Activated naive CD8-positive, alpha-beta T cell treated with anti-CD3 and anti-CD28 coated beads, Interleukin-2, amount 50 U/mL, for 24 hours (primary cell): ENCODE measurements at places on chromosomes 12 and 14.

DNA sequence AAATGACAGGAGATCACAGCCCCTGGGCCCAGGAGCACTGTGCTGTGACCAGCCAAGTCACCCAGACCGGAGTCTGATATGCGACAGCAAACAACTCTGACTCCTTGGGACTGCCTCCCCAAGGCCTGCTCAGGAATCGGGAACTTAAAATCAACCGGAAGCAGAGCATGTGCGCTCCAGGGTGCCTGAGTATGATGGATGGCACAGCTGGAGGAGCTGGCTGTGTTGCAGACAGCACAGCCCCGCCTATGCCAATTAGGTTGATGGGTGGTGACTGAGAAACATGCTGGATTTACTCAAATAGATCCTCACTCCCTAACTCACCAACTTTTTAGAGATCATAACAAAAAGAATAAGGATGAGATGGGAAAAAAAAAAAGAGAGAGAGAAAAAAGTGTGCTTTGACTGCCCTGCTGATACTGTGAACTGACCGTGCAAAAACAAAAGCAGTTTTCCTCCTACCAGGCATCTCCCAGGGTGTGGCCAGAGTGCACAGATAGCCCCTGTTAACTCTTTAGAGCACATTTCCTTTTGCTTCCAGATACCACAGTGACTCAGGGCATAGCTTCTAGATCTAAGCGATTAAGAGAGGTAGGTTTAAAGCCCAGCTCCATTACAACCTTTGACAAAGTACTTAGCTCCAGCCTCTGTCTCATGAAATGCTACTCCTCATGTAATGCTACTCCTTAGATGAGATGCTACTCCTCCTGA lies 27.4 kb upstream of the STON2 start:
- peaks cover 30% of the 10 kb centered on the region for H3K27me3 ChIP-seq
- no peaks in the 10 kb centered on the region for H3K36me3 ChIP-seq
- H3K4me1 ChIP-seq = no peaks in the 10 kb centered on the region

GRCh38 chr14:70094631-70095030 lies 94.1 kb downstream of the SLC8A3 start:
- H3K4me1 ChIP-seq = no peaks in the 10 kb centered on the region
- H3K27ac ChIP-seq = no peak overlapping the region
- H3K36me3 ChIP-seq = no peaks in the 10 kb centered on the region
- peaks cover 26% of the 10 kb centered on the region for H3K27me3 ChIP-seq
- no peak overlapping the region for H3K4me3 ChIP-seq

DNA sequence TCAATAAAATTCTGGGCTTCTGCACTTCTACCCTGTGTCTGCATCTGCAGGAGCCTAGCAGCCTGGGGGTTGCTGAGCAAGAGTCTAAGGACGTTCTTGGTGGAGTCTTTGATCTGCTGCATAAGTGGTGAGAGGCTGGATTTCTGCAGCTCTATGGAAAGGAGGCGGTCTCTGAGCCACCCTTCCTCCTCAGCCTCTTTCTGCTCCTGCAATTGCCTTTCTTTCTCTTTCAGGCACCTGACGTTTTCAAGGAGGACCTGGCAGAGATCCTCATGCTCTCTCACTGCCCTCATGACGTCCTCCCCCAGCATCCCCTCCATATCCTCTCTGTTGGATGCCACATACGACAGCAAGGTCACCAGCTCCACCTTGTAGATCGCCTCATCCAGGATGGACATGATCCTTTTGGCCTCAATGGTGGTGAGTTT lies 13.6 kb upstream of the TPCN1 start:
- peaks cover 5% of the 10 kb centered on the region for H3K36me3 ChIP-seq
- no peak for DNase-seq
- peak overlapping the region; percentile 89 for H3K27ac ChIP-seq
- H3K4me1 ChIP-seq = peaks cover 61% of the 10 kb centered on the region

DNA sequence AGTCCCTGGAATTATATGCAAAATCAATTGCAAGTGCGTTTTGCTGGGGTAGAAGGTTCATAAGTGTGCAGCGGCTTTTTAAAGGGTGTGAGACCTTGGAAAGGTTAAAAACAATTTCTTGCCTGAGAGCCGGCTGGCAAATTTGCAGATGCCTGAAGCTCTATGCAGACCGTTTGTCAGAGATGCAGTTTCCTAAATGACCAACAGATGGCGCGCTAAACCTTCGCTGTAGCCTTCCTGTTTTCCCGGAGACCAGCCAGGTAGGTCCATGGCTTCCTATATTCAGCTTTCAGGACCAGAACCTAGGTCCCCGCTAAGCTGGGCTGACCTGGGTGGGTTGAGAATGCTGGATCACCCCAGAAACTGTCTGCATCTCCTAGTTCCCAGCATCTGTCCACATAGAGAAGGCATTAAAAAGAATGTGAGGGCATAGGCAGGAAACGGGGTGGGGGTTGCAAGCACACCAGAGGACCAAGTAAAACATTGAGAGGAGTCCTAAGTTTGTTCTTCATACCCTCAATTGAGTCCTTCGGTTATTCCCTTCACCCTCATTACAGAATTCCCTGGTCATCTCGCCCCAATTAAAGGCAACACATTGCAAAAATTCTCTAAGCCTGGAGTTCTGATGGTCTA lies 5.7 kb upstream of the NOS1 start:
- H3K4me3 ChIP-seq = no peak overlapping the region
- no peak overlapping the region for H3K27ac ChIP-seq
- DNase-seq = peak; percentile 66

- no peak for DNase-seq
- peaks cover 20% of the 10 kb centered on the region for H3K27me3 ChIP-seq
- H3K27ac ChIP-seq = no peak overlapping the region
- H3K4me3 ChIP-seq = no peak overlapping the region
- H3K36me3 ChIP-seq = no peaks in the 10 kb centered on the region
Measured at GRCh38 chr12:107219301-107219700, 126.0 kb upstream of the CRY1 start.

GRCh38 chr12:66080791-66081190 lies 49.8 kb downstream of the LLPH start:
- no peak overlapping the region for H3K27ac ChIP-seq
- no peaks in the 10 kb centered on the region for H3K4me1 ChIP-seq
- no peak overlapping the region for H3K4me3 ChIP-seq
- no peak for DNase-seq

DNA sequence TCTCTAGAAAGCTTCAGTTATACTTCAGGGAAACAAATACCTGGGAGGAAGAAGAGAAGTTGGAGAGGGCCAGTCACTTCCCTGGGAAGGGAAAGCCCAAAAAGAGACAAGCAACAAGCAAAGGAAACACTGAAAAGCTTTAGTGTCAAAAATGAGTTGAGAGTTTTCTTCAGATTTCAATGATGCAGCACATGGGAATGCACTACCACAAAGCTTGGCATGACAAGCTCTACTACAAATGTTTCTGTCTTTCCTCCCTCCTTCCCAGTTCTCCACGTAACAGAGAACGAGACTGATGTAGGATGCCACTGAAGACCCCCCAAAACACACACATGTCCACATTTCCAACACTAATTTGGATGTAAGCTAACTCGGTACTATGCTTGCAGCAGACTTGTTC lies 26.8 kb upstream of the ADAMTS20 start:
- H3K4me3 ChIP-seq = no peak overlapping the region
- no peak for DNase-seq
- H3K27me3 ChIP-seq = peaks cover 3% of the 10 kb centered on the region
- no peaks in the 10 kb centered on the region for H3K4me1 ChIP-seq
- no peak overlapping the region for H3K27ac ChIP-seq

DNA sequence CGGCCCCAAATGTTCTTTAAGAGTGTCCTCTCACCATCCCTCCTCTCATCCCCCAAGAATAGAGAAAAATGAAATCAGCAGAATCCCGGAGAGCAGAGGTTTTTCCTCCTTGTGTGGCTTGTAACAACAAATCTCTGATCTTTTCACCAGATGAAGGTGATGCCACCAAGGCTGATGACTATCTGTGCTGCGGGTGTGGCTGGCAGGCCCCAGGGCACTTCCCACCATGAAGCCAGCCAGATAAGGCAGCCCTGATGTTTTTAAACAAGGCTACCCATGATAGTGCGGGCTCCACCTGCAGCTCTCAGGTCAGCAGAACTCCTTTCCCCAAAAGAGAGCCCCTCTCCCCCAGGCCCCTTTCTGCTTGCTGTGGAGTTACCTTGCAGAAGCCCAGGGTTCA lies 58.0 kb upstream of the PARP11 start:
- H3K27me3 ChIP-seq = peaks cover 2% of the 10 kb centered on the region
- H3K27ac ChIP-seq = no peak overlapping the region
- no peaks in the 10 kb centered on the region for H3K36me3 ChIP-seq
- no peak overlapping the region for H3K4me3 ChIP-seq
- no peak for DNase-seq

GRCh38 chr12:8886502-8887284 lies 27.6 kb upstream of the PHC1 start:
- no peak overlapping the region for H3K27ac ChIP-seq
- H3K27me3 ChIP-seq = no peaks in the 10 kb centered on the region
- H3K4me3 ChIP-seq = no peak overlapping the region
- H3K4me1 ChIP-seq = peaks cover 5% of the 10 kb centered on the region
- H3K36me3 ChIP-seq = no peaks in the 10 kb centered on the region

- H3K4me1 ChIP-seq = peaks cover 9% of the 10 kb centered on the region
- H3K27ac ChIP-seq = no peak overlapping the region
- H3K27me3 ChIP-seq = no peaks in the 10 kb centered on the region
- H3K4me3 ChIP-seq = no peak overlapping the region
Measured at GRCh38 chr12:92226071-92226661, 80.5 kb upstream of the BTG1 start.

- DNase-seq = no peak
- no peaks in the 10 kb centered on the region for H3K4me1 ChIP-seq
- no peaks in the 10 kb centered on the region for H3K36me3 ChIP-seq
- H3K27me3 ChIP-seq = peaks cover 7% of the 10 kb centered on the region
- no peak overlapping the region for H3K27ac ChIP-seq
- no peak overlapping the region for H3K4me3 ChIP-seq
Measured at GRCh38 chr12:75322464-75322863, 7.7 kb downstream of the CAPS2 start.

- no peaks in the 10 kb centered on the region for H3K27me3 ChIP-seq
- H3K36me3 ChIP-seq = peaks cover 48% of the 10 kb centered on the region
- DNase-seq = no peak
- H3K27ac ChIP-seq = no peak overlapping the region
- no peak overlapping the region for H3K4me3 ChIP-seq
Measured at GRCh38 chr12:128819293-128820144, 4.2 kb downstream of the SLC15A4 start.

GRCh38 chr12:127381043-127381668 lies 885.8 kb upstream of the TMEM132C start:
- peaks cover 5% of the 10 kb centered on the region for H3K27me3 ChIP-seq
- H3K4me1 ChIP-seq = no peaks in the 10 kb centered on the region
- no peak overlapping the region for H3K4me3 ChIP-seq
- H3K36me3 ChIP-seq = no peaks in the 10 kb centered on the region

- no peaks in the 10 kb centered on the region for H3K27me3 ChIP-seq
- H3K4me3 ChIP-seq = no peak overlapping the region
- no peaks in the 10 kb centered on the region for H3K4me1 ChIP-seq
Measured at GRCh38 chr12:77161944-77162343, 96.6 kb upstream of the E2F7 start.

- peaks cover 55% of the 10 kb centered on the region for H3K27me3 ChIP-seq
- H3K4me3 ChIP-seq = peak overlapping the region; percentile 82
- peaks cover 17% of the 10 kb centered on the region for H3K4me1 ChIP-seq
- peak; percentile 13 for DNase-seq
Measured at GRCh38 chr12:4910502-4911315, 1.0 kb downstream of the KCNA1 start.

DNA sequence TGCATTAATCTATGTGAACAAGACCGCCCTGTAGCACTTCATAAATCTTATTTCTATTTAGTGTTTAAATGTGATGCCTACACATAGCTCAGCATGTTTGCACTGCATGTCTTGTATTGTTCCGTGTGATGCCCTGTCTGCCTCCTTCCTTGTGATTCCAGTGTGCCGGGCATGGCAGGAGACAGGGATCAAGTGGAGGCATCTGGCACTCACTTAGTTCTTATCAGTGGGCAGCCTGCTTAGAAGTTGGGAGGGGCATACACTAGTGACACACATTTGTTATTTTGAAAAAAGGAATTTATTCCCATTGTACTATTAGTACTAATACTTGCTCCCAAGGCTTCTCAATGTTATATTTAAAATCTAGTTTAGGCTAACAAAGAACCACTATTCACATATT lies 176.4 kb downstream of the KCNA5 start:
- no peak overlapping the region for H3K4me3 ChIP-seq
- no peak overlapping the region for H3K27ac ChIP-seq
- H3K27me3 ChIP-seq = peaks cover 21% of the 10 kb centered on the region
- DNase-seq = no peak

DNA sequence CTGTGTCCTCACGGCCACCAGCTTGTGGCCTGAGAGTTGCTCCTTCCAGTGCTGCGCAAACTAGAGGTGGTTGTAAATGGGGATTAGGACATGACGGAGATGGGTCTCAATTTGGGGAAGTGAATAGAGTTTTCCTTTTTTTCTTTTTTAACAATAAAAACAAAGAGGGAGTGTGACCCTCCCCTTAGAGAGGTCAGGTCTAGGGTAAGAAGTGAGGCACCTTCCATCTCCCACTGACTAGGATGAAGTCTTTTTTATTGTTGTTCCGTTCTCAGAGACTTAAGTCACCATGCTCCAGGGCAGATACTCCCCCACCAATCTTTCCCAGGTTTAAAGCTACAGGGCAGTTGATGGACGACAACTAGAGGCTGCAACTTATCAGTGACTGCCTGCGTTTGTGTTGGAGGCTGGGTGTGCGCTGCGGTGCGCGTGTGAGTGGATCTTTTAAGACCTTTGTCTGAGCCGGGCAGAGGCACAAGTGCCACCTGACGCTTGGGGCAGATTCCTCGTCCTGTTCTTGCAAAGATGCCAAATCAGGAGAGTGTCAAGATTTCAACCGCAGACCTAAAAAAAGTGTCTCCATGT lies 2.1 kb upstream of the GSC start:
- no peak overlapping the region for H3K4me3 ChIP-seq
- peak overlapping the region; percentile 9 for H3K27ac ChIP-seq
- peaks cover 1% of the 10 kb centered on the region for H3K36me3 ChIP-seq
- peaks cover 21% of the 10 kb centered on the region for H3K4me1 ChIP-seq
- H3K27me3 ChIP-seq = peaks cover 84% of the 10 kb centered on the region
- DNase-seq = no peak

GRCh38 chr12:56271031-56271430 lies 4.3 kb downstream of the COQ10A start:
- H3K27ac ChIP-seq = peak overlapping the region; percentile 16
- peaks cover 36% of the 10 kb centered on the region for H3K36me3 ChIP-seq
- no peak overlapping the region for H3K4me3 ChIP-seq

GRCh38 chr12:50207424-50207823 lies 40.3 kb upstream of the CERS5 start:
- H3K4me3 ChIP-seq = no peak overlapping the region
- H3K36me3 ChIP-seq = peaks cover 19% of the 10 kb centered on the region
- H3K27me3 ChIP-seq = no peaks in the 10 kb centered on the region
- no peak overlapping the region for H3K27ac ChIP-seq

GRCh38 chr12:54682674-54683073 lies 34.5 kb upstream of the DCD start:
- H3K4me1 ChIP-seq = no peaks in the 10 kb centered on the region
- H3K4me3 ChIP-seq = no peak overlapping the region
- H3K27me3 ChIP-seq = peaks cover 59% of the 10 kb centered on the region
- H3K27ac ChIP-seq = no peak overlapping the region
- no peak for DNase-seq

DNA sequence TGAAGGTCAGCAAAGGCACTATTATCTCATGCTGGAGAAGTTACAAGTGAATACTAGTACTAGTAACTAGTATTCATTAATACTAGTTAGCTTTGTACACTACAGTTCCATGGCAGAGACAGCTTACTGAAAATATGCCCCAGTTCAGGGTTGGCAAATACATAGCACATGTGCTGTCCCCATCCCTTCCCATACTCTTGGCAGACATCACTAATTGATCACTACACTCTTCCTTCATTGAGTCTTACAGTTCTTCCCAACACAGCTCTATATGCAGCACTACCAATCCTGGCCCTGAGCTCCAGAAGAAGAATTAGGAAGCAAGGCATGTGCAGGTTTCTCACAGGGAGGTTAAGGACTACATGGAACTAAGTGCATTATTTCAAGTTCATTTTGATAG lies 168.3 kb upstream of the EEA1 start:
- no peaks in the 10 kb centered on the region for H3K36me3 ChIP-seq
- H3K4me1 ChIP-seq = peaks cover 19% of the 10 kb centered on the region
- H3K27ac ChIP-seq = no peak overlapping the region
- H3K27me3 ChIP-seq = no peaks in the 10 kb centered on the region
- no peak overlapping the region for H3K4me3 ChIP-seq
